PC-9 (cell line): ENCODE measurements at places on chromosomes 4 and X.

DNA sequence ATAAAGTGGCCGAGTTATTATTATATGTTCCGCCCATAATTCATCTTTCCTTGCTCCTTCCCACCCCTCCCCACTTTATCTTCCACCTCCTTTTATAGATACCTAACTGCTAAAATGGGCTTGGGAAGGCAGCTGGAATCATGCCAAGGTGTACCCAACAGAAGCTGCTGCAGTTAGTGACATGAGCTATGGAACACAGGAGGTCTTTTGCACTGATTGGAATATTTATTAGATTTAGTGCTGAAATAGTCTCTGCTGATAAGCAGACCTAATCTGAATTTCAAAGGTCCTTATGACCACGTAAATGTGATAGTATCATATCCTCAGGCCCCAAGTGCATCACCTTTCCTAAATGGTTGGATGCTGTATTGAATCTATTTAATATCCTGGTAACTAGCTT lies 64.9 kb downstream of the HMGB2 start:
- DNase-seq, result no peak

GRCh38 chr4:25069014-25069413 lies 38.3 kb upstream of the LGI2 start:
- no peak for DNase-seq

DNA sequence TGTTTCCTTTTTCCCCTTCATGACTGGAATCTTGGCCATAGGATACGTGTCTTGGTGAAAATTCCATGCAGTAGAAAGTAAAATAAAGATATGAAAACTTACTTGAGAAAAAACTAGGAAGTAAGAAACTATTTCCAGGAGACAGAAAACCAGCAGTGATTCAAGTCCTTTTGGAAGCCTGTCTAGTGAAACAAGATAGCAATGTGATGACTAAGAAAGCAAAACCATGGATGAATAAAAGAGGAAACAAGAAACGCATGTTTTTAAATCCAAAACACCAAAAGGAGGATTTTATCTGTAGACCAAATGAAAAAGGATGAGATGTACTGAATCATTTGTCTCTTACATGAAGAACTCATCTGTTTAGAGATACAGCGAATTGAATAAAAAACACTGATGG lies 1430.0 kb downstream of the ARAP2 start:
- DNase-seq, result no peak

DNA sequence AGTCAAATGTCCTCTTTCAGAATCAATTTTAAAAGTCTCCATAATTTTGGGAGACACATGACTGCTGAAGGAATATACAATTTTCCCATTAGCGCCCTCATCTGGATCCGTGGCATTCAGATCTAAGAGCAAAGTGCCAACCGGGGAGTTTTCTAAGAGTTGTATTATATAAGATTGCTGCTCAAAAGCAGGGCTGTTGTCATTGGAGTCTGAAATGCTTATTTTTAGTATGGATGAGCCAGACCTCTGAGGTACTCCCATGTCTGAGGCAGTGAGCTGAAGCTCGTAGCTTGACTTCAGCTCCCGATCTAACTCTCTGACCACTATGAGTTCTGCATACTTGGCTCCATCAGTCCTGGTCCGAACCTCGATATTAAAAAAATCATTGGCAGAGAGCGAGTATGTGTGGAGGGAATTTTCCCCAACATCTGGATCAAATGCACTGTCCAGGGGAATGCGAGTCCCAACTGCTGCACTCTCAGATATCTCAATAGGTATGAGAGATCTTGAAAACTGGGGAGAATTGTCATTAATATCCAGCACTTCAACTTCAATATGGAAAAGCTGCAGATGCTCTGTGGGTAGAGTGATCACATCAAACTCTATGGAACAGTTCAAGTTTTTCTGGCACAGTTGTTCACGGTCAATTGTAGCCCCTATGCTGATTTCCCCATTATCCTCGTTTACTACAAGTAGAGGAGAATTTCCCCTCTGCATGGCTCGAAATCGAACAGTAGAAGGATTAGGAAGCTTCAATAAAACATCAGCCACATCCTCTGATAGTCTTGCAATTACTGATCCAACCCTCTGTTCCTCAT lies 917 bp downstream of the PCDH18 start:
- DNase-seq, result no peak

GRCh38 chr4:178941975-178942374 lies 1499.7 kb upstream of the AGA start:
- no peak for DNase-seq

- no peak for DNase-seq
Measured at GRCh38 chr4:84583876-84584380, 1.0 kb downstream of the CDS1 start.

- DNase-seq, result no peak
Measured at GRCh38 chr4:53494851-53495250, 96.4 kb downstream of the LNX1 start.

- no peak for DNase-seq
Measured at GRCh38 chr4:6194458-6195195, 5.7 kb downstream of the JAKMIP1 start.

DNA sequence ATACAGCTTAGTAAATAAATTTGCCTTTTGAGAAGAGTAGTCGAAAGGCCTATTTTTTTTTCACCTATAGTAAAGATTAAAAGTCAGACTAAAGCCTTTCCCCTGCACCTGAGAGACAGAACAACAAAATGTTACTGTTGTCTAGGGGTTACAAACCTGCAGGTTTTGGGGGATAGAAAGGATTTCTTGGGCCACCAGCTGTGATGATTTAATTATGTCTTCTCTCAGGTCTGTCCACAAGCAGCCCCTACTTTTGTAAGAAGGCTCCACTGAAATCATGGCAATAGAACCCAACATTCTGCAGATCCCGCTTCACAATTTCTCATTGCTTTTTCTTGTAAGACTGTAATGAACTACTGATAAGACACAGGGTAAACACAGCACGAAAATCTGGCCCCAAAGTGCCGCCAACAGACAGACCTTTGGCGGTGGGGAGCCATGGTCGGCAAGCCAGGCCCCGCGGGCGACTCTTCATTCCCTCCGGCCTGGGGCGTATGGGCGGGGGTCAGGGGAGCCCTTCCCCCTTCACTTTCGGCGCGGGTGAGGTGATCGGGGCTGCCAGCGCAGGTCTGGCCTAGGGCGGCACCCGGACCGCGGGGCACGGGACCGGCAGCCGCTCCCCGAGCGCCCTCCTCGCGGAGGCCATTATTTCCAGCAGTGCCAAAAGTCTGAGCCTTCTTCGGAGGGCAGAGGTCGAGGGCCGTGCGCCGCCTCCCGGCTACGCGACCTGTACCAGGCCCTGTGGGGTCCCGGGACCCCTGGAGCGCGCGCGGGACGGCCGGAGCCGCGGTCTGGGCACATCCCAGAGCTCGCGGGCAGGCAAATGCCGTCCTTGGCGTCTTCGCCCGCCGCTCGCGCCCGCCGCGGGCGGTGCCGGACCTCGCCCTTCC lies 812 bp upstream of the KDM6A start:
- no peak for DNase-seq

DNA sequence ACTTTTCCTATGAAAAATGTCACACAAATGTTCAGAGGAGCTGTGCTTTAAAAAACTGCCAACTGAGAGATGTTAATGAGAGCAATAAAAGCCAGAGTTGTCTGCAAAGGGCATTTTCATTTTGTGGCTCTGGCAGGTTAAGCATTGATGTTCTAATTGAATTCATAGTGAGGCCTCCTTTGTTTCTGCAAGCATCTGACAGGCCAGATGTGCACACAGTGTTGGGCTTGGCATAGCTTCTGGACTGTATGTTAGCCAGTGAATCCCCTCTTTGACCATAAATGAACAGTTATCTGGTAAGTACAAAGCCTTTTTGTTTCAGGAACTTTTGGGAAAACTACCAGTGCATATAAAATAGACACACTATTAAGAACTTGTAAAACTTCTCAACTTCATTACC lies 81.9 kb downstream of the JADE3 start:
- DNase-seq, result no peak

DNA sequence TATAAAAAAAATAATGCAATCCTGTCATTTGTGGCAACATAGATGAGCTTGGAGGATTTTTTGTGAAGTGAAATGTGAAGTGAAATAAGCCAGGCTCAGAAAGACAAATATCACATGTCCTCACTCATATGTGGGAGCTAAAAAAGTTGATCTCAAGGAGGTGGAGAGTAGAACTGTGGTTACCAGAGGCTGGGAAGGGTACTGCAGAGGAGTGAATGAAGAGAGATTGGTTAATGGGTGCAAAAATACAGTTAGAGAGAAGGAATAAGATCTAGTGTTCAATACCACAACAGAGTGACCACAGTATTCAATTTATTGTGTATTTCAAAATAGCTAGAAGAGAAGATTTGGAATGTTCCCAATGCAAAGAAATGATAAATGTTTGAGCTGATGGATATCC lies 13.4 kb upstream of the ZCCHC18 start:
- no peak for DNase-seq

GRCh38 chr4:11843927-11844326 lies 415.2 kb upstream of the HS3ST1 start:
- DNase-seq, result no peak

DNA sequence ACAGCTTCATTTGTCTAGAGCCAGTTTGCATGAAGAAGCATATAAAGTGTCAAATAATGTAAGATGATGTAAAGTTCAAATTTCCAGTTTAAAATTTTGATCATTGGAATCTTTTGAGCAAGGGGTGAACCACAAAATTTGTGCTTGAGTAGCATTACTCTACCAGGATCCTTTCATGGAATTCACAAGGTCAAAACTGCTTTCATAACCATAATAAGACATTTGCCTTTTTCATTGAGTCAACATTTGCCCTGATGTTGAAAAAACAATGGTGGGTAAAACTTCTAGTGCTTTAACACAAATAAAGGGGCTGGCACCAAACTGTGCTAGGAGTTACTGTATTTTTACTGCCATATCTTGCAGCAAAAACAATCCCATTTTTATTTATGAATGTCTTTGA lies 142.2 kb downstream of the GLRA3 start:
- DNase-seq, result no peak

GRCh38 chr4:28241021-28241420 lies 1380.4 kb downstream of the STIM2 start:
- no peak for DNase-seq

GRCh38 chrX:138711399-138712347 lies at the start of gene FGF13:
FGF13 (minus strand) TSS chrX:138711717; CDS start chrX:138711003, 714 bp downstream.
- DNase-seq, result no peak

DNA sequence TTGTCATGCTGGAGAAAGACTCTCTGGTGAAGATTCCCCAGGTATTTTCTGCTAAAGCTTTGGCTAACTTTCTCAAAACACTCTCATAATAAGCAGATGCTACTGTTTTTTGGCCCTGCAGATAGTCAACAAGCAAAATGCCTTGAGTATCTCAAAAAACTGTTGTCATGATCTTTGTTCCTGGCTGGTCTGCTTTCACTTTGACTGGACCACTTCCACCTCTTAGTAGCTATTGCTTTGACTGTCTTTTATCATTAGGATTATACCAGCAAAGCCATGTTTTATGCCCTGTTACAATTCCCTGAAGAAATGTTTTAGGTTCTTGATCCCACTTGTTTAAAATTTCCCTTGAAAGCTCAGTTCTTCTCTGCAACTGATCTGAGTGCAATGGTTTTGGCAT lies 231.5 kb downstream of the SLC7A11 start:
- no peak for DNase-seq

GRCh38 chrX:19625612-19626011 lies 110.3 kb upstream of the MAP3K15 start:
- DNase-seq, result peak; percentile 65

GRCh38 chrX:38166478-38167083 lies 54.1 kb downstream of the SRPX start:
- no peak for DNase-seq

- no peak for DNase-seq
Measured at GRCh38 chr4:93771640-93772411, 56.7 kb upstream of the ATOH1 start.
